ENCODE measurements at places on chromosomes 16 and 17. TPM values are rescaled to one million over a fixed set of nuclear protein-coding genes. Genes with fewer than 3 reads are reported as not detected.

TUBB3 gene
- 0.38 TPM for total RNA-seq

DNA sequence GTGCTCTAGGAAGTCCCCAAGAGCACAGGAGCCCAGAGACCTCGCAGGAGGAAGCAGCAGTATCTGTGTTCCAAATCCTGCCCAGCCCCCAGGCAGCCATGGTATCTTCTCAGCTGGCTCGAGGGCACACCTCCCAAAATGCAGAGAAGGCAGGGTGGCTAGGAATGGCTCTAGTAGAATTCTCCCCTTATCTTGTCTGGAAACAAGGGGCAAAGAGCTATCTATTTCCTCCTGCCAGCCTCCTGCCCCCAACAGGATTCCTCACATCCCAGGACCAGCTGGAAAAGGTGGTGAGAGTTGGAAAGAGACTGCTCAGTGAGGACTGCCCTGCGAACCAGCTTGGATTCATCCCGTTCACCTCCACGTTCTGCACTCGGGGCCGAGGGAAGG lies 8.6 kb upstream of the TSPOAP1 start:
- peak; percentile 52 for DNase-seq

CDYL2 gene
- total RNA-seq = 42.0 TPM

- DNase-seq = no peak
Measured at GRCh38 chr16:25544294-25544693, 147.5 kb upstream of the HS3ST4 start.

- DNase-seq = no peak
Measured at GRCh38 chr16:73329358-73330286, 281.7 kb upstream of the ZFHX3 start.

GGT6 gene
- not detected for total RNA-seq

PSMC3IP gene
- 36.2 TPM for total RNA-seq
